CD4-positive, alpha-beta T cell treated with Interferon alpha-2 for 1 hour (primary cell): ENCODE measurements at places on chromosomes 7 and 10.

DNA sequence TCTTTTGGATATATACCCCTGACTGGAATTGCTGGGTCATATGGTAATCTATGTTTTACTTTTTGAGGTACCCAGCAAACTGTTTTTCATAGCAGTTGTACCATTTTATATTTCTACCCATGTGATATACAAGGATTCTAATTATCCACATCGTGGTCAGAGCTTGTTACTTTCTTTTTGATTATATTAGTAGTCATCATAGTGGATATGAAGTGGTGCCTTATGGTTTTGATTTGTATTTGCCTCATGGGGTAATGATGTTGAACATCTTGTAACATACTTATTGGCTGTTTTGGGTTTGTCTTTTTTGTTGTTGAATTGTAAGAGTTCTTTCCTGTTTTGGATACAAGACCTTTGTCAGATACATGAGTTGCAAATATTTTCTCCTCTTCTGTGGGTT is 51.7 kb downstream of the MAPK8 start:
- no peak for DNase-seq

DNA sequence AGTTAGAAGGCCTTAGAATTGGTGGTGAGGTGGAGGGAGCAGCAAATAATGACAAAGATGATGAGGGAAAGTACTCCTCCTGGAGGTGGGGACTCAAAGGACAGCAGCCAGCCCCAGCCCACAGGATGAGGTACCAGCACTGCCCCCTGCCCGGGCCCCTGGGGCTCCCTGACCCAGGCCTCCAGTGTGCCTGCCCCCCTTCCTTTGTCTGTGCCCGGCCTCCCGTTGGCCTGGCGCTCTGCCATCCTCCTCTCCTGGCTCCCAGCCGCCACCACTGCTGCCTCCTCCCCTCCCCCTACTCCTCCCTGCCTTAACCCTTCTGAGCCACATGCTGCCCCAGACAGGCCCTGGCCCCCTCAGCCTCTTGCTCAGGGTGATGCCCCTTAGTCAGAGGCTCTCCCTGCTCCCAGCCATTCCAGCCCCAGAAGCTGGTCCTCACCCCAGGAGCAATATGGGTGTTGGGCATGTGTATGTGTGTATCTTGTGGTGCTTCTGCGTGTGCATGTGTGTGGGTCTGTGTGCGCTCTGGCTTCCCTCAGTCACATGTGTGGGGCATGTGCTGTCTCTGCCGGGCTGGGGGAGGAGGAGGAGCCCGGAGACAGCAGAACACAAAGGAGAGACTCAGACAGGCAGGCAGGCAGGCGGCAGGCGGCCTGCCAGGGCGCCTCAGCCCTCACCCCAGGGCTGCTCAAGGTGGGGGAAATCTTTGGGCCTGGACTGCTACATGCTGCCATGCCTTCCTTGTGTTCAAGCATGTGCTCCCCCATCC is 2.6 kb downstream of the LDB1 start:
- peak; percentile 65 for DNase-seq

GRCh38 chr10:91683975-91684374 is 51.1 kb upstream of the PPP1R3C start:
- no peak for DNase-seq

DNA sequence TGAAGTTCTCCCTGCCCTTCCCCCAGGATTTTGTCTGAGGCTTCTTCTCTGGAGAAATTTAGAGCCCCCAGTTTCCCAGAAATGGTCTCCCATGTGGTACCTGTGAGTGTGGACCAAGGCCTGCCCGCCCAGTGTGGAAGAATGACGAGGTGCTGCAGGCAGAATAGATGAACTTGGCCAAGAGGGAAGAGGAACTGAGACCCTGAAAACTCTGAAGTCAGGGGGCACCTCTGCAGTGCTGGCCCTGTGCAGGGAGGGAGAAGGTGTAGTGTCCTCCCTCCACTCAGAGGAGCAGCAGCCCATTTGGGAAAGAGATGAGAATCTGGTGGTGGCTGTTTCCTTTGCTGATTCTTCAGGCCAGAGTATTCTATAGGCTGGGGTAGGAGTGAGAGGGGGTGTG is 115.2 kb upstream of the PCGF5 start:
- no peak for DNase-seq

DNA sequence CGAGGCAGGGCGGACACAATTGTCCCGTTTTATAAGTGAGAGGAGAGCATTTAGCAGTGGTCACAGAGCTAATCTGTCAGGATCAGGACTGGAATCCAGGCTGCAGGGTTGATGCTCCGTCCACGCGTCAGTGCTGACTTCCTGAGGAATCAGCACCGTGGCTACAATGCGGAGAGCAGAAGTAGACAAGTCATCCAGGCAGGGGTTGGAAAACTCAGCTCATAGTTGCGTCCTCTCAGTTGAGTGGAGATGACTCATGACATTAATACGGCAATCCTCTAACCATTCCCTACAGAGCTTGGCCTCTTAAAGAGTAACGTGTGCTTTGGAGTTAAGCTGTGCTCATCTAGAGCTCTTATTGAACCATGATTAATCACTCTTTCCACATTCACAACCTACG is 17.1 kb upstream of the HTR5A start:
- DNase-seq: no peak

DNA sequence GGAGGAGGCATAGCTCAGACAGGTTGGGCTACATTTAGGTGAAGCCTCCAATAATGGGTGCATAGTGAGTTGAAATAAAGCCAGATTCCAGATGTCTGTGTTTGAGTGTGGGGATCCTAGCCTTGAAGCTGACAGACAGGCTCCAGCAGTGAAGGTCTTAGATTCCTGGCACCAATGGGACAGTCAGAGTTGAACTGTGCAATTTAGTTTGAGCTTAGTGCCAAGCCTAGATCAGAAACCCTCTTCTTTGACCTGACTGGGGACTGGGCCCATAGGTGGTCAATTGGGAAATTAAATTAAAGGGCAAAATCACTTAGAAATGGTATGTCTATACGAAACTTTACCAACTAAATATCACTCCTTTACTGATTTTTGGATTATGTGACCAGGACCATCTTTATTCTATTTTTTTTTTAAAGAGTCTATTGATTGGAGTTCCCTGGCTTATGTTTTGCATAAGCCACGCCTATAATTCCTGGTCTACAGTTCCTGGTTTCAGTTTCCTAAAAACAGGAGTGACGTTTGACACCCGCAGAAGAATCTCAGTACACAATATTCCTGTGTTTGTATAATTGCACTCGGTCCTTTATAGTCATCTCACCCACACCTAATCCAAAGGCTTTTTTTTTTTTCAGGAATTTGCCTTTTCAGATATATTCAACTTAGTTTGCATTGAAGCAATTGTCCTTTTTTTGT is 201.4 kb downstream of the GFRA1 start:
- no peak for DNase-seq

GRCh38 chr10:22635650-22636049 is 78.7 kb downstream of the PIP4K2A start:
- no peak for DNase-seq

DNA sequence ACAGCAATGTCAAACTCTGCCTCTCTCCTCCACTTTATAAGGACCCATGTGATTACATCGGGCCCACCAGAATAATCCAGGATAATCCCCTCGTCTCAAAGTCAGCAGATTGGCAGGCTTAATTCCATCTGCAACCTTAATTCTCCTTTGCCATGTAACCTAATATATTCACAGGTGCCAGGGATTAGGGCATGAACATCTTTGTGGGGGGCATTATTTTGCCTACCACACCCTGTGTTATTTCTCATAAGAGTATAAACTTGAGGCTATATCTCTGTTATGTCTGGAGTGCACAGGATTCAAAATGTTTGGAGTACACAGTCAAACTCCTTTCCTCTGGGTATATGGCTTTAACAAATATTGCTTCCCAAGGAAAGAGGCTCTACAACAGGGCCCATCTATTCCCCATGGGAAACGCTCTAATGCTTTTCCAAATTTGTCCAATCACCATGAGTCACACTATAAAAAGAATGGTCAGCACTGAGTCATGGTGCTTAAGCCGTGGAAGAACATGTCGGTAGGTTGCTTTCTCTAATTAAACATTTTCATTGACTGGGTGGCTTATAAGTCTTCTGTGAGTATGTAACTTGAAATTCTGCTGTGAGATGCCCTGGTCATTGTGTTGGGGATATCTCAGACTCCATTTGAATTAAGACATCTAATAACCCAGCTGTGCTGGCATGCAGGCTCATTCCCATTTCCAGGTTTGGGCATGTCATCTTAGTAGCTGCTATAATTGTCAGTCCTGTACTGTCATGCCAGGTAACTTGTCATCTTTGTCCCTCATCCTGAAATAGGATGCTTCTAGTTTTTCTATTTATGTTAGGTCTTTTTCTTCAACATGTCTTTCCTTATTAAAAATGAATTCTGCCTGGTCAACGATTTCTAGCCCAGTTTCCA is 11.5 kb upstream of the AKR1B10 start:
- DNase-seq: no peak

- DNase-seq: no peak
Observed at GRCh38 chr10:116998172-116998571, 6.8 kb downstream of the SHTN1 start.

DNA sequence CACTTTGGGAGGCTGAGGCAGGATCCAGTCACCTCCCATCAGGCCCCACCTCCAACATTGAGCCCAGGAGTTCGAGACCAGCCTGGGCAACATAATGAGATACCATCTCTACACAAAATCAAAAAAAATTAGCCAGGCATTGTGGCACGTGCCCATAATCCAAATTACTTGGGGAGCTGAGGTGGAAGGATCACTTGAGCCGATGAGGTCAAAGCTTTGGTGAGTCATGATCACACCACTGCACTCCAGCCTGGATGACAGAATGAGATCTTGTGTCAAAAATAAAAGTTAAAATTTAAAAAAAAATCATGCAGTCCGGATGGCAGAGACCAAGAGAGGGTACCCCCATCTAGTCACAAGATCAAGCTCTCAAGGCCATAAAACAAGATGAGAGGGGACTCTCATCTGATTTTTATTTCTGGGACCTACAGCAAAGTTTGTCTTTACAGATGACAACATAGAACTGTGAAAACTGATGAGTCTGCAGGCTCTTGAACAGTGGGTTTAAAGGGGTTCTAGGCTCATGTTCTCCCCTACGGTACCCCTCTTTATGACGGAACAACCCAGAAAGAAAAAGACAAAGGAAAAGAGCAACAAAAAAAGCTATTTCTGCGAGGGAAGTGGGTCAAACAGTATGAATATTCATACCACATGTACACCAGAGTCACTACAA is 28.9 kb upstream of the CREB3L2 start:
- no peak for DNase-seq

- peak; percentile 2 for DNase-seq
Observed at GRCh38 chr10:1679821-1680650, 57.3 kb downstream of the ADARB2 start.

DNA sequence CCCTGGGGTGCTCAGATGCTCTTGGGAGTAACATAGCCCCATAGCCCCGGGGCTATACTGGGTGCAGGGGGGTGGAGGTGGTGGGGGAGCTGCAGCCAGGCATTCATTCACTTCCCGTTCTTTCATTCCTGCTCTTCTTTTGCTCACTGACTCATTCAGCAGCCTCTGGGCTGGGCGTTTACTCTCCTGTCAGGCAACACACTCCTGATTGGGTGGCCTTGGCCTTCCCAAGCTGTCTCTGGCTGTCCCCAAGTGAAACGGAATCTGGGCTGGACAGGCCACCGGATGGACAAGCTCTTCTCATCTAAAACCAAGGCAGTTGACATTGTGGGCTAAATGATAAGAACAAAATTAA is 34.6 kb downstream of the CHST3 start:
- no peak for DNase-seq

- peak; percentile 37 for DNase-seq
Observed at GRCh38 chr7:50660040-50660829, 95.0 kb upstream of the DDC start.

DNA sequence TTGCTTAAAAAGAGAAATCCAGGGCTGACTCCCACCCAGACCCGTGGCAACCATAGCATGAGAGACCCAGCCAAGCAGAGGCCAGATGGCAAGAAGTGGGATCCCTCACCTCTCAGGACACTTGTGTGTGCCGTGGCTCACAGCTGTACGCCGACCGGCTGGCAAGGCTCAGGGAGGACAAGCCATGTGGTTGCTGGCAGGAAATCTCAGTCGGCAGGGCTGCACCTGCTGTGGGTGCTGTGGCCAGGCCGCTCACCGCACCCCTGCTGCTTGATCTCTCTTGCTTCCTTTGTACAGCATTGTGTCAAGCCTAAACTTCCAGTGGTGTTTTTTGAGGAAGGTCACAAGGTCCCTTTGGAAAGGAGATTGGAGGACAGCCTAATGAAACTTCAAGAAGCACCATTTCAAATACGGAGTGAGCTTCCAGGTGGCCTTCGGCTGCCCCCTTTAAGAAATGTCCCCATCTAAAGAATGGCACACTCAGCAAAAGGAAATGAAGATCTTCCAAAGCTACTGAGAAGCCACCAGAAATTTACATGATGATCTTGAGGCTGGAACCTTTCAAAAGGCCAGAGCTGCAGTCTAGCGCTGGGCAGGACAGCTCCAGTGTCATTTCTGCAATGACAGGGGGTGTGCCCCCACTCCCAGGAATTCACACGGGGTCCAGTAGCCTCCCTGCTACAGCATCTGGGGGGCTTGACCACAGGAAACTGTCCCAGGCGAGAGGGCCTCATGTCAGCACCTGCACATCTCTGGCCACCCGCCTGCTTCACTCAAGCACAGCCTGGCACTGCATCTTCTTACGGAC is 409.0 kb upstream of the MGMT start:
- DNase-seq: peak; percentile 56

DNA sequence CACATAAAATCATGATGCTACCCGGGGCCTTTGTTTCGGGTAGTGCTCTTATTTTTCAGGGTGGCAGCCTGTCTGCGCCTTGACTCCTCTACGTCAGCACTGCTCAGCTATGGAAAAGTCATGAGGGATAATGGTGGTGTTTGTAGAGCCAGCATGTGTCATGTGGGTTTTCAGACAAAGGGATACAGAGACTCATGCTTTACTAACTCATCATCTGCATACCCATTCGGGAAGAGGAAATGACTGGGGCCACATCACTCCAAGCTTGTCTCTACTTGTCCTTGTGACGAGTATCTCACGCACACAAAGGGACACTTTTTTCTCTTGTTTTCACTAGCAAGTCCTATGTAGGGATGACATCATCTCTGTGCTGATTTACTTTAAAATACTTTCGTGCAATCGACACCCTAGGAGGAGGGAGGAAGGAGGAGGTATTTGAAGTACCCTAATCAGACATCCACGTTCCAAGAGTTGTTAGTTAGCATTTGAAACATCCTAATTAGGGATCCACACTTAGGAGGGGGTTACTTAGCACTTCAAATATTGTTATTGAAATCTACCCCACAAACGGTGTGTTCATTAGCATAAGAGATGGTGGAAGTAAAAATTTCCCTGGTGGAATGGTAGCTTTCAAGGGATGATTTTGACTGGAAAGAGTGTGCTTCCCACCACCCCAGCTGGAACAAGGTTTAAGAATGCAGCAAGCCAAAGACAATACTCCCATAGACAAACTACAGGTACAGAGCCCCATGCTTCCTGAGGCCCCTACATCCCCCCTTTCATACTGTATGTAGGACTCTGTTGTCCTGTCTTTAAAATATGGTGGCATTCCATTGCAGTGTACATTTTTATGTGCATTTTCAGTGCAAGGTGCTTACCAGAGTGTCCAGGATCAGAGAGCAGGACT is 52.0 kb downstream of the THNSL1 start:
- no peak for DNase-seq

- DNase-seq: no peak
Observed at GRCh38 chr10:44519361-44519760, 134.5 kb upstream of the CXCL12 start.
